Natural killer cell (primary cell): ENCODE measurements at places on chromosomes 7 and 10. TPM values are rescaled to one million over a fixed set of nuclear protein-coding genes. Genes with fewer than 3 reads are reported as not detected.

The DGKI gene
- total RNA-seq, result not detected

DNA sequence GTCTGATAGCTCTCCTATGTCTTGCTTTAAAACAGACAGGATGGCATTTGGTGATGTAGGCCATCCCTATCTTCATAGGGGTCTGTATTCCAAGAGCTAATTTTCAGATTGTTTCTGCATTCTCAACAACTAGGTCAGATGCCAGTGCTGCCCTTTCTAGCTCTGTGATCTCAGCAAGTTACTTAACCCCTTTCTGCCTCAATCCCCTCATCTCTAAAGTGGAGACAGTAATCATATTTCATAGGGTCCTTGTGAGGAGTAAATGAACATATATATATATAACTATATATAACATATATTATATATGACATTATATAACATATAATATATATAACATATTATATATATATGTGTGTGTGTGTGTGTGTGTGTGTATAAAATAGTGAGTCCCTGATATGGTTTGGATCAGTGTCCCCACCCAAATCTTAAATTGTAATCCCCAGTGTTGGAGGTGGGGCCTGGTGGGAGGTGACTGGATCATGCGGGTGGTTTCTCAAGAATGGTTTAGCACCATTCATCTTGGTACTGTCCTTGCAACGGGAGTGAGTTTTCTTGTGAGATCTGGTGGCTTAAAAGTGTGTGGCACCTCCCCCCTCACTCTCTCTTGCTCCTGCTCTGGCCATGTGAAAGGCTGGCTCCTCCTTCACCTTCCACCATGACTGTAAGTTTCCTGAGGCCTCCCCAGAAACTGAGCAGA, 45.2 kb downstream of the HIPK2 start:
- no peak for DNase-seq

The INA gene
- not detected for total RNA-seq

- no peak for DNase-seq
Observed at GRCh38 chr7:85454904-85455303, 268.0 kb upstream of the SEMA3D start.

The LLCFC1 gene
- total RNA-seq, result not detected
